ENCODE measurements at places on chromosomes 1 and 21. TPM values are rescaled to one million over a fixed set of nuclear protein-coding genes. Genes with fewer than 3 reads are reported as not detected.
A peak's percentile ranks its signal among the peaks of the same experiment; 100 is the strongest.

DNA sequence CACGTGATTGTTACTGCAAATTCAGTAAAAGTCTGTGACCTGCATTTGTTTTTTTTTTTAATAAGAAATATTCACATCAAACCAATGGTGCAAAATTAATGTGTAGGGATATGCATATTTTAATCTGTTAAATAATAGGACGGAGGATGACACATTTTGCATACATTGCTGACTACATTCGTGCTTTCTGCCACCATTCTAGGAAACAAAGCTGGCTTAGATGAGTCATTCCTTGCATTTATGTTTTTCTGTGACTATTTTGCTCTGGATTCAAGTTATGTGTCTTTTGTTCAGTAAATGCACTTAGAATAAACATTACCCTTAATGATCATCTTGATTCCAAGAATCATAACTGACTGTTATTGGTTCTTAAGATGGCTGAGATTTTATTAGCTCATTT, 23.9 kb upstream of the CYYR1 start:
- no peak for DNase-seq

DNA sequence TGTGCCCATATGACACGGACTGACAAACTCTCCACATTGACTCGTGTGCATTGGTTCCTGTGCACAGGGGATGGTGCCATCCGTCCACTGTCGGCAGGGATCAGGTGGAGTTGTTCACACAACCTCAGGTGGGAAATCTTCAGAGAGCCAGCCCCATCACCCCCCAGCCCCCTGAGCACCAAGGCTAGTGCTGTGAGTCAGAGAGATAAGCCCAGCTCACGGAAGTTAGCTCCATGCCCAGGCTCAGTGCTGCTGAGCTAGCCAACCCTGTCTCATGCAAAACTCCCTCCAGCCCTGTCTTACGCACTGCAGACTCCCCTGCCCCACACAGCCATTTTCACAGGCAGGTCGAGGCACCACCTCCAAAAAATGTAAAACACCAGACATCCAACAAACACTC, 139.0 kb upstream of the NGF start:
- DNase-seq: no peak

GRCh38 chr21:37829447-37829846, 86.8 kb downstream of the KCNJ6 start:
- DNase-seq: peak; percentile 11

DNA sequence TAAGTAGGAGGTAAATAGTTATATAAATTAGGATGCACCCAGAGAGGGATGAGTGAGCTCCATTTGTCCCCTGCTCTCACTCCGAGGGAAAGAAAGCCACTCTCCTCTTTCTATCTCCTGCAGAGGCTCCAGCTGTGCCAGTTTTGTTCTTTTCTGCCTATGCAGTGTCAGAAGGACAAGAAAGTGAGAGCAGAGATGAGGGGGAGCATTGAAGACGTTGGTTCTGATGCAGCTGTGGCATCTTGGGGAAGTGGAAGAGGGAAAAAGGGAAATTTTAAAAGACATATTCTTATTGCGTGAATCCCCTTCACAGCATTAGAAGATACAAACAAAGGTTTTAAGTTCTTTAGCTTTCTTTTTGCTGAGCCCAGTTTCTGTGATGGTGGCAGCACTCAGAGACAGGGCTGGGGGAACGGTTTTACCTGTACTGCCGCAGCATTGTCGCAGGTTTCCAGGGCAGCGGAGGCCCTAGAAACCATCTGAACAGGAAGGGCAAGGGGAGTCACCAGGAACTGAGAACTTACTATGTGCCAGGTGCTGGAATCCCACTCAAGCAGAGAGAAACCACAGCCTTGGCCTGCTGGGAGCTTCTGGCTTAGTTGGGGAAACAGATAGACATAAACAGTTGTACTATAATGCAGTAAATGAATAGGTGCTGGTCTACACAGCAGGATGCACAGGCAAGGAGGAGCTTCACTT, 44.9 kb upstream of the USP24 start:
- DNase-seq: no peak

KAZN gene
- total RNA-seq: 3.6 TPM

DNA sequence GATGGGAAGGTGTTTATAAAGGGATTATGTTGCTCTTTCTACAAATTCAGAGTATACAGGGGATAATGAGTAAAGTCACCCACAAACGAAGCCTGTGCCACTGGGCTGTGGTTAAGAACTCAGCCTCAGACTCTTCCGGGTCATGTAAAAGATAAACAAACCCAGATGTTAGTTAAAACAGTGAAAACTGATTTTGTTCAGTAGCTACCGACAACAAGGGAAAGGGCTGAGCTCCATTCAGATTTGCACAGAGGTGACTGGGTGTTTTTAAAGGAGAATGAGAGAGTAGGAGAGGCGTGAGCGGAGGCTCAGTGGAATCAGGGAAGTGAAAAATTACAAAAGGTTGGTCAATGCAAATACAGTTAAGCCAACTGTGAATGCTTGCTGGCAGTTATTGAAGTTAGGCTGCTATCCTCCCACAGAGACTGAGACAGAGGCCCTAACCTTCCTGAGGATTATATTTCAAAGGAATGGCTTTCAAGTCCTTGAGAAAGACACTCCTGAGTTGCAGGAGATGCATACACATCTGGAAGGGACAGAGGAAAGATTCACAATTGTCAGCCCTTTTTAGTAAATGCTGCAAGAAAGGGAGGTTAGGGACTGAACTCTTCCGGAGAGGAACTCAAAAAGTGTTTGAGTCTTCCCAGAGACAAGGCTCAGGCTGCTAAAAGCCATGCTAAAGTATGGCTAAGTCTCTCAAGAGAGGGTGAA, 29.9 kb upstream of the SAMD13 start:
- peak; percentile 18 for DNase-seq

DNA sequence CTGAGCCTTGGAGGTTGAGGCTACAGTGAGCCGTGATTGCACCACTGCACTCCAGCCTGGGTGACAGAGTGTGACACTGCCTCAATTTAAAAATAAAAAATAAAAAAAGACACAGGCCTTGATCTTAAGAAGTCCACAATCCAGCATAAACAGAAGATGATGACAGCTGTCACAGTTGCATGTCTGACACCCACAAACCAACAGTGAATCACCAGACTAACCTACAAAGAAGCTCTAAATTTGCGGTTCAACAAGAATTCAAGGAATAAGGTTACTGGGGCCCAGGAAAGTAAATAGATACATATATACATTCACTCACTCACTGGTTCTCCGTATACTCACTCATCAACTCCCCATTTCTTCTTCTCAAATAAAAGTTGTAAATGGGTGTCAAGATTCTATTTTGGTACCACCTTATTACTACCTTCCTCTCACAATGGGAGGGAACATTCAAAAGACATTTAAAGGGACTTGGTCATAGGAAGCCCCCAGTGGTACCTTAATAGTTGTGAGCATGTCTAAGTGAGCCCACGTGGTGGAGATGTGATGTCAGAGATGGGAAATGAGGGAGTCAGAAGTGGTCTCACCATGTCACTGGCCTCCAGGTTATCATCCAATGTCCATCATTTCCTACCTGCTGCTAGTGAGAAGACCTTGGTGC, 66.9 kb upstream of the PRDX6 start:
- DNase-seq: no peak

DNA sequence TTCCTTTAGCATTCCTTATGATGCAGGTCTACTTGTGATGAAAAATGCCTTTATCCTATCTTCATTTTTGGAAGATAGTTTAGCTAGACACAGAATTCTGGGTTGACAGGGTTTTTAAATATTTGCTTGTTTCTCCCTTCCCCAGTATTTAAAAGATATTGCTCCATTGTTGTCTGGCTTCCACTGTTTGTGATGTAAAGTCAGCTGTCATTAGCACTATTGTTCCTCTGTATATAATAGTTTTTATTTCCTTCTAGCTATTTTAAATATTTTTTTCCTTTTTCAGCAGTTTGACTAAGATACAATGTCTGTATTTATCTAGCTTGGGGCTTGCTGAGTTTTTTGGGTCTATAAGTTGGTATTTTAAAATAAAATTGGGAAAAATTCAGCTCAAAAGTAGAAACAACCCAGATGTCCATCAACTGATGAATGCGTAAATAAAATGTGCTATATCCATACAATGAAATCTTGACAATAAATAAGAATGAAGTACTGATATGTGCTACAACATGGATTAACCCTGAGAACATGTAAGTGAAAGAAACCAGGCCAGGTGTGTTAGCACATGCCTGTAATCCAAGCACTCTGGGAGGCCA, 11.2 kb downstream of the IFT25 start:
- DNase-seq: no peak

- DNase-seq: peak; percentile 70
Observed at GRCh38 chr1:15417059-15417934, 7.6 kb downstream of the EFHD2 start.

PGLYRP3 gene
- not detected for total RNA-seq

All from Calu3 (cell line).